ENCODE measurements at places on chromosomes 7 and 10.

GRCh38 chr7:66140924-66141323 lies 26.3 kb downstream of the CRCP start:
- DNase-seq: no peak

DNA sequence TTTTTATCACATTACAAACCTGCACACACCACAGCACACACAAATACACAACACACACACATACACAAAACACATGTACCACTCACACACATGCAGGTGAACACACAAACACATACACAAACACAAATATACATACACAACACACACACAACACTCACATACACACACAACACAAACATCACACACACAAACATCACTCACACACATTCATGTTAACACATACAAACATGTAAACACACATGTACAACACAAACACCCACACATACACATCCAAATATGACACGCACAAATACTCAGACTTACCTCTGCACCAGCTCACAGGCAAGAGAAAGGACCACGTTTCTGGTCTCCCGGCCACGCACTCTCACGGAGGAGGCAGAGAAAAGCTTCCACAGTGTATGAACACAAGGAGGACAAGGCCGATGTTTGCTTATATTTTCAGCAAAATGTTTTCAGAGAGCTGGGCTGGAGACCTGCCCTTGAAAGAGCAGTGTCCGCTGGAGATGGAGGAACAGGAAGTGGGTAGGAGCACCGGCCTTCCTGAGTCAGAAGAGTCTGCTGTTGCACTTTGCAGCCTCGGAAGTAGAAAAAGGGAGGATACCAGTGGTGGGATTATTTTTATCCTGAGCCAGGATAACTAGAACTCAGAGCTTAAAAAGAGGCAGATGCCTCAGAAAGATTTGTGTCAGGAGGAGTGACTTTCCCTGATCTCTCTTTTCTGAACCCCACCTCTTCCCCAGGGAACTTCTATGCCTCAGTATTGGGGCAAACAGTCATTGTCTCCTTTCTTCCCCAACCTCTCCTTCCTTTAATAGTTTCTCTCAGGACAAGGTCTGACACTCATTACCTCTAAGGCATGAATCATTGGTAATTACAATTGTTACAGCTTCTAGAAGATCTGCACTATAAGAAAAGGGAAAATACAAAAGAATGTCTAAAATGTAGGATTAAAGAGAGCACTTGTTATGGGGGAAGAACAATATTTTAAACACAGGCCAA lies at the start of gene GIMAP6:
TSS of gene GIMAP6 (minus strand) at position 520 of the 999 bp plus-strand sequence. CDS start 2,243 bp downstream, outside the sequence.
- peak; percentile 73 for DNase-seq

GRCh38 chr7:29866490-29866930 lies 60.2 kb downstream of the WIPF3 start:
- DNase-seq: no peak

DNA sequence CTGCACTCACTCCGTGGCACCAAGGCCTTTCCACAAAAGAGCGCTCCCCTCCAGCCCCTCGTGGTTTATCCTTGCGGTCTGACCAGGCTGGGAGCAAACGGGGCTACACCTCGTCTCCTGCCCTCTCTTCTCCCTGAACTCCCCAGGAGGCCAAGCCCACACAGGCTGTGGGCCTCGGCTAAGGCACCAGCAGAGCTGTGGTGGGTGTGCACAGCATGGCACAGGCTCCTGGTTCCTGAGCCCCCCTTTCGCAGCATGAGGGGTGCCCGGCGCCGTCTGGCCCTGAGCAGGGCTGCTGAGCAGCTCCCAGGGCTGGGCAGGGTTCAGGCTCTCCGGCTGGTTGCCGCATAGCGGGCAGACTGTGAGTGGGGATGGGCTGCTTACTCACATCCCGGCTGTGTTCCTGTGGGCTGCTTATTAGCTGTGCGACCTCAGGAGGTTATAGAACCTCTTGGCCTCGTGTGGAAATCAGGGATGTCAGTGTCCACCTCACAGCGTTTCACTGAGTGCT lies 90.4 kb downstream of the ZMIZ1 start:
- no peak for DNase-seq

DNA sequence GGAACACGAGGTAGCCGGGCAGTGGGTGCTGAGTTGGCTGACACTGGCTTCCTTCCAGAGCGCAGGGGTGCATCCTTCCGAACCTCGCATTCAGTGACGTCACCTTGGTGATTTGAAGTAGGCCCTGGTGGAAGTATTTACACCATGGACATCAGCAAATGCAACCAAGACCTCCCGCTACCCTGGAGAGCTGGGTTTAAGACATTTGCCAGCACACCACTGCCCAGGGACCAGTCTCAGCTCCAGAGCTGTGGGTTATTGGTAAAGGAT lies 106.4 kb upstream of the GPR26 start:
- DNase-seq: no peak

GRCh38 chr7:133561396-133561795 lies 308.5 kb downstream of the EXOC4 start:
- DNase-seq: no peak

DNA sequence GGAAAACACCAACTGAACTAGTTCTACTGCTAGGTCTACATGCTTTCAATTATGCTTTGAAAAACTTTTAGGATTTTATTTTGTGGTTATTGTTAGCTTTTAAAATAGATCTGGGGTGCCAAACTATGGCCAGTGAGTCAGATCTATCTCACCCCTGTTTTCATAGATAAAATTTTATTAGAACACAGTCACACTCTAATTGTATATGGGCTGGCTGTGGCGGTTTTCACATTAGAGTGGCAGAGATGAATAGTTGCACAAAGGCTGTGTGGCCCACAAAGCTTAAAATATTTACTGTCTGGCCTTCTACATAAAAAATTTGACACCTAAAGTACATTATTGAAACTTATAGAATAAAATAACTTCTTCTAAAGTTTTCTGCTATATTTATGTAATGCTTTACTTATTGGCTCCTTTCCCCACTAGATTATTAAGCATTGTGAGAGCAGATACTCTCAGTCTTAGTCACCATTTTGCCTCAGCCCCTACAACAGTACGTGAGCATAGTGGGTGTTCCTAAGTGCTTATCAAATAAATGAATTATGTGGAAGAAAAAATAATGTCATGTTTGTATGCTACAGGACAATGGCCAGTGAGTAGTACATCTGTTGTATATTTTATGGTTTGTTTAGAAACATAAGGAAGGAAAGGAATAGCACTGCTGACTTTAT lies 5.4 kb upstream of the SUV39H2 start:
- DNase-seq: peak; percentile 35

GRCh38 chr7:109532262-109532992 lies 962.8 kb downstream of the DNAJB9 start:
- no peak for DNase-seq

DNA sequence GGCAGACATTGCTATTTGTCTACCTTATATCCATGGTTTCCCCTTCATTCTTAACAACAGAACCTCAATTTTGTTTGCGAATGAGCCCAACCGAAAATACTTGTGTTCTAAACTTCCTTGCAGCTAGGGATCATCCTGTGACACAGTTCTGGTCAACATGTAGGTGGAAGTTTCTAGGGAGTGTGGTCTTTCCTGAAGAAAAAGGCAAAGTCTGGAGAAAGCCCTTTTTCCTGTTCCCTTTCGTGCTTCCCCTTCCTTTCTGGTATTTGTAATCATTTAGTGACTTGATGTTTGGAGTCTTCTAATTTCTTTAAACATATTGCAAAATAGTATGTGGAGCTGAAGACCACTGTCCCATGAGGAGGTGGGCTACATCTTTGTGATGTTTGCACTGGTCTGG lies 2.9 kb upstream of the IFRD1 start:
- DNase-seq: no peak

GRCh38 chr10:101280511-101280910 lies 51.2 kb upstream of the LBX1 start:
- DNase-seq: no peak

DNA sequence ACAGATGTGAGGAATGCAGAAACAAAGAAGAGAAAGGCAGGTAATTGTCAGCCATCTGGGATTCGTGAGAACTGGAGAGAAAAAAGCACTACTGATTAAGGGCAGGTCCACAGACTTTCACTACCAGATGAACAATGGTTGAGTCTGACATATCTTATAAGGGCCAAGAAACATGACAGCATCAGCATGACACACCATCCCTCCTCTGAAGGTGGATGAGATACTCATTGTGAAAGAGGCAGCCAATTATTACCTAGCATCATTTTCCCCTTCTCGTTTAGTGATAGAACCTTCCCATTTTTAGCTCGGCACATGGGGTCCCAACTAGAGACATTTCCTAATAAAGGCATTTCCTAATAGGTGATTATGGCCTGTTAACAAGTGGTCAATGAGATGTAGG lies 19.2 kb upstream of the MET start:
- DNase-seq: no peak

DNA sequence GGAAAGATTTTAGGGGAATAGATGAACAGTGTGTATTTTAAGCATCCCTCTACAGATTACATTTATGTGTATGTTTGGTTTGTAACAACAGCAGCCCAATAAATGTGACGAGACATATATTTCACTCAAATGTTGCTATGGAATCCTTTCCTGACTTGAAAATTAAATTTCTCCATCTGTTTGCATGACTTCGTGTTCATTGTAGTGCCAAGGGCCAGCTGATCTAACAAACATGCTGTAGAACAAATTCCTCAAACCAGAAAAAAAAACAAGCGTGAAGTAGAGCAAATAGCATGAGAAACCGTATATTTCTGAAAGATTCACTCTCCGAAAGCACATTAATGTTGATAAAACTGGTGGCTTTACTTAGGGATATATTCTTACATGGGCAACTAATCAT lies 87.8 kb downstream of the NRCAM start:
- DNase-seq: no peak

- peak; percentile 59 for DNase-seq
Measured at GRCh38 chr10:62186999-62187675, 81.5 kb downstream of the RTKN2 start.

GRCh38 chr10:89074120-89074519 lies 83.5 kb downstream of the FAS start:
- no peak for DNase-seq

DNA sequence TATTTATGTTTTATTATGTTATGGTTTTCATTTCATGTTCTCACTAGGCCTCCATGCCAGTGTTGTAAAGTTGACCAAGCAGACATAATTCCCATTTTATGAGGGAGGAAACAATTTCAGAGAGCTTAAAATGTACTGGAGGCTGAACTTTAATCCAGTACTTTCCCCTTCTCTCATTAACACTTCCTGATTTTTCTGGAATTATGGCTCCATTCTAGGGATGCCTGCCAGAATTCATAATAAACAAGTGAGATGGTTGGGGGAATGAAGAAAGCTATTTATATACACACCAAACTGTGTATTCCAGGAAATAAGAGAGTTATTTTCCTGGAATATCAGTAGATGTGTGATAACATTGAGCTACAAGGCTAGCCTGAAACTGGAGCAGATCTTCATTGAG lies 6.9 kb downstream of the TMEM236 start:
- DNase-seq: no peak

DNA sequence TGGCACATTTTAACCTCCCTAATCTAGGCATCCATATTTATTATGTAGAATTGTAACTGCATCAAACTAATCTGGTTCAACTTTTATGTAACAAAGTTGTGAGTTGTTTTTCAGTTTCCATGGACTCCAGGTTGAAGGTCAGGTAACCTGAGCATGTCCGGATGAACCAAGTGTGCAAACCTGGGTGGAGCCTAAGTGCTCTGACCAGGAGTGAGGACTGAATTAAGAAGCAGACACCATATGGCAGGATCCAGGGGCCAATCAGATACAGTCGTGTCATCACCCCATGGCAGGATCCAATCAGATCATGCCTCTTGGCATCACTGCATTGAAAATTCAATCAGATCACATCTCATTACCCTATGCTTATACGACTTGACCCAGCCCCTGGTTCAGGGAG lies 41.2 kb upstream of the PHYHIPL start:
- DNase-seq: no peak

DNA sequence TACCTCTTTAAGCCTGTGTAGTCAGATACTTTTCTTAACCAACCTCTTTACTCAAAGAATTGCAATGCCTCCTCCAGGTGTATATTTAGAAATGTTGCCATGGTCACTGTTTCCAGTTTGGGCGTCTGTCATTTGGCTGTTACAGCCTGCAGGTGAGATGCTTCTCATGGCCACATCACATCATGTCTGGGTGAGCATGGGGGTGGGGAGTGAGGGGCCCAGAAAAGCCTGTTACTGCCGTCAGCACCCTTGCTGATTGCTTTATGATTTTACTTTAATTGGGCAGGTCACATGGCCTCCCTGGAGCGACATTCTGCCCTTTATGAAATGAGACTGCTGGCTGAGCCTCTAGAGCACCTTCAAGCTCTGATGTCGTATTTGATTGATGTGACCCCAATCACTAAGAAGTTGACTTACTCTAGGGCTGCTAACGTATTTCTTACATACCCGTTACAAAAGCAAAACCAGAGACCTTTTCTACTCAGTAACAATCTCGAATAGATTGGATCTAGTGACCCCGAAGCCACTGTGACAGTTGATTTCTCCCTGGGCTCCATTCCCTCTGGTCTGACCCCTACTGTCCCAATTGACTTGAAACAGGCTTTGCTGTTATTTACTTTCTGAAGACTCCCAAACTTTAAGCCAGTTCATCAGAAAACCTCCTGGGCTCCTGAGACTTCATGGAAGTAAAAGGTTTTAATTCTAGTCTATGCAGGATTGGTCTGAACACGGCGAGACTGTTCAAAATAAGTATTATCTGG lies 60.7 kb downstream of the OTUD1 start:
- no peak for DNase-seq

GRCh38 chr7:18283045-18283444 lies 212.5 kb upstream of the HDAC9 start:
- no peak for DNase-seq

- no peak for DNase-seq
Measured at GRCh38 chr7:116188-116981, 76.0 kb upstream of the FAM20C start.
